Fibroblast of skin of left biceps (primary cell): ENCODE measurements at places on chromosomes 4 and X.
A peak's percentile ranks its signal among the peaks of the same experiment; 100 is the strongest.

DNA sequence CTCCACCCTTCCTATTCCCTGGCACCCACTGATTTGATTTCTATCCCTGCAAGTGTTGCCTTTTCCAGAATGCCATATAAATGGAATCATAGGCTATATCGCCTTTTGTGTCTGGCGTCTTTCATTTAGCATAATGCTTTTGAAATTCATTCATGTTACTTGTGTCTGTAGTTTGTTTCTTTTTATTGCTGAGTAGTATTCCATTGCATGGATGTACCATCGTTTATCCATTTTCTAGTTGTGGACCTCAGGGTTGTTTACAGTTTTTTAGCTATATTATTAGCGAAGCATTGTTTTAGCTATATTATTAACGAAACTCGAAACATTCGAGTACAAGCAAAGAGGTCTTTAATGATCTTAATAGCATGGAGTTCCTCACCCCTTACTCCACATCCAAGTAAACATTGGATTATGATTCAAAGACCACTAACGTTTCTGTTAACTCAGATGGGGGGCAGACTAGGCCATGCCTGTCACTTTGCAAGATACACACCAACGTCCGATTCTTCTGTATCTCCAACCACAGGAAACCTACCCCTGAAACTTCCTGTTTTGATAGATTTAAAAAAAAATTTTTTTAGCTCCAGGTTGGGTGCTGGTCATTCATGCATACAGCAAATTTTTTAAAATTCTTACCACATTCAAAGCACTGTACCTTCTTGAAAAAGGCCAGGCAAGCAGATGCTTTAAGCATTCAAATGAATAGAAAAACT lies 1.1 kb downstream of the DCK start:
- DNase-seq, result no peak

DNA sequence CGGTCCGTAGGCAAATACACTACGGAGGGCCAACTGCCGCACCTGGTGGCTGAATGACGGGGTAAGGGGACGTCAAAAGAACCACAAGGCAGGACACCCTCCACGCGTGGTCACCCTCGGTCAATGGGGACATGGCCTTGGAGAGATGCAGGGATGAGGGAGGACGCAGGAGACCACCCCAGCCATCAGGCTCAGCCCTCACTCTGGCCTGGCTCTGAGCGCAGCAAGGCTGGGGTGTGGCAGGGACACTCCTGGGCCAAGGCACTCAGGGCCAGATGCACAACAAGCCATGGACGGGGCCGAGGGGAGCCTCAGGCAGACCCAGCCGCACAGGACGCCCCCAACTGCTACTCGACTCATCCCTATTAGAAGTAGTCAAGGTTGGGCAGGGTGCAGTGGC lies 36.5 kb downstream of the GAK start:
- DNase-seq, result no peak

DNA sequence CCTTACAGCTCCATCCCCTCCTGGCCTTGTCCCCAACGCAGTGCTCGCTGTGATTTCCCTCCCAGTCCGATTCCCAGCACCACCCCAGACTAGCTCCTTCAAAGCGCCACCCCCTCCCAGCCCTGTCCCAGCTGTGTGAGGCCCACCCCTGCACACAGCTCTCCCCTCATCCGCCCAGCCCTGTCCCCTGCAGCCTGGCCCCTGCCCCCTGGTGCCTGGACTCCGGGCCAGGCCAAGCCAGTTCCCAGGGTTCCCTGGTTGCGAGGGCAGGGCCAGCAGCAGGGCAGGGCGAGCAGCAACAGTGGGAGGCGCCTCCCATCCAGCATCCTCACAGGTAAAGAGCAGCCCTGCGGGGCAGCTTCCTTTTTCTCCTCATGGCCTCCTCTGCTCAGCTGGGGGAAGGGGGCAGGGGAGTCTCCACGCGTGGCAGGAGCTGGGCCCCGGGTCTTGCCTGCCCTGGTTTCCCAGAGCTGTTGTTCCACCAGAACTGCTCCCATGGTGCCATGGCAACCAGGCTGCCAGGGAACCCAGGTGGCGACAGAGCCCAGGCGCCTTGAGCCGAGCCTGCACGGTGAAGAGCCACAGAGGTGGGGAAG lies 24.8 kb downstream of the IQSEC2 start:
- DNase-seq, result no peak

DNA sequence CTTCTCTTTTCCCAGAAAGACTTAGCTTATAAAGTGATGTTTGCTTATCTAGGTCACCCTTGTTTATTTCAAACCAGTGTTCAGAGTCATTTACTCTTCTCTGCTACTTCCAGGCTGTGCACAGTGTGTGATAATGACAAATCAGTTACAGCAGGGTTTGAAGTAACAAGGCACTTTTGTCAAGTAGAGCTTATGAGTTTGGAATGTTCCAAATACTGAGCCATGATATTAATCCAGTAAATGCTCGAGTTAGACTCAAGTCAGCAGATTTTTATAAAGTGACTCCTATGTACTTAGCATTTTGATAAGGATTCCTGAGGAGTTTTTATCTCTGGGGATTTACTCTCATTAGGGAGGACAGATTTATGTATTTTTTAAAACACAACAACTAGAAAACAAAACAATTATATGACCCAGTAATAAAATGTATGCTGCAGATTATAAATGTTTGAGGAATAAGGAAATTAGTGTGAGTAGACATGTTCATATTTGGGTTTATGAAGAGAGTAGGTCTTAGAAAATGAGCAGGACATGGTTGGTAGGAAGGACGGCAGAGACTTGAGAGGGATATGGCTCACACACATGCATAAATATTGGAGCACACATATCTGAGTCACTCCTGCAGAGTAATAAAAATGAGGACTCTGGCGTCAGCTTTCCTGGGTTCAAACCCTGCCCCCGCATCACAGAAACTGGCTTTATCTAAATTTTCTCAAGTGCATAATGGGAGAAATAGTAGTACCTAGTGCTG lies 271.2 kb downstream of the FBXO8 start:
- no peak for DNase-seq

DNA sequence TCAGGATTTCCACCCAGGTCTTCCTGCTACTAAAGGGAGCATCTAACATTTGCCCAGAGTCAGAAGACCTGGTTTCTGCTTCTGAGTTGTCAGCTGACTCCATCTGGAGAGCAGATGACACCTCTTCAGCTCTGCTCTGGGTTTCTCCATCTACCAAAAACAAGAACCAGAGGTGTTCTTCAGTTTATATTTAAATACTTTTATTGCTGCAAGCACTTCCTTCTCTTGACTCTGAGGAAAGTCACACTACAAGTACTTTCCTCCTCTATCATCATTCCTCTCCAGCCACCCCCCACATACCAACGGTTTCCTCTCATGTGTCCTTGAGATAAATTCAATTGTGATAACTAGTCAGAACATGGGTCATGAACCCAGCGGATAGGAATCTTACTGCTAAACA lies 88.4 kb downstream of the PPP3CA start:
- DNase-seq, result no peak

DNA sequence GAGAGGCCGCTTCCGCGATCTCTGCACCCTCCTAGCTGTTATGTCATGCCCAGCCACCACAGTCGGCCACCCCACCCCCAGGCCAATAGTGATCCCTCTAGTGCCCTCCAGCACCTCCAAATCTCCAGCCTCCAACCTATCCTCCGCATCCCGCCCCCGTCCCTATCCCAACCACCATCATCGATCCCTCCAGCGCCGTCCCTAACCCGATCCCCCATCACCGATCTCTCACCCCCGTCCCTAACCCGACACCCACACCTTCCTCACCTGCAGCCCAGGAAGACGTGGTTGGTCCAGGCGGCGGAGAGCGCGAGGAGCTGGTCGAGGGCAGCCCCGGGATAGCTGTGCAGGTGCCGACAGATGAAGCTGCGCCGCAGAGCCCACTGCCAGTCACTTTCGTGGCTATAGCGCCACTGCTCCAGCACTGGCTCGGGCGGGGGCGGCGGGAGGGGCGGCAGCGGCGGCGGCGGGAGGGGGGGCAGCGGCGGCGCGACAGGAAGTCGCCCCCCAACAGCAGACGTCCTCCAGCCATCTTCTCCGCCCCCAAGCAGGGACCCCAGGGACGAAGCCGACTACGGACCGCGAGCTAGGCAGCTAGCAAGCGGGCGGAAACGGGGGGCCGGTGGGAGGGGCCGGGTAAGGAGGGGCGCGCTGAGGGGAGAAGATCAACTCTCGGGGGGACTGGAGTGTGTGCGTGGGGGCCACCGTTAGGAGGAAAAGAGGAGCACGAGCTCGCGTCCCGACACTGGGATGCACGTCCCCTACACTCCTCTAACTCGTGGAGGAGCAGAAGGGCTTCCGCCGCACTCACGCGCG lies 552 bp downstream of the NKRF start:
- DNase-seq, result no peak

DNA sequence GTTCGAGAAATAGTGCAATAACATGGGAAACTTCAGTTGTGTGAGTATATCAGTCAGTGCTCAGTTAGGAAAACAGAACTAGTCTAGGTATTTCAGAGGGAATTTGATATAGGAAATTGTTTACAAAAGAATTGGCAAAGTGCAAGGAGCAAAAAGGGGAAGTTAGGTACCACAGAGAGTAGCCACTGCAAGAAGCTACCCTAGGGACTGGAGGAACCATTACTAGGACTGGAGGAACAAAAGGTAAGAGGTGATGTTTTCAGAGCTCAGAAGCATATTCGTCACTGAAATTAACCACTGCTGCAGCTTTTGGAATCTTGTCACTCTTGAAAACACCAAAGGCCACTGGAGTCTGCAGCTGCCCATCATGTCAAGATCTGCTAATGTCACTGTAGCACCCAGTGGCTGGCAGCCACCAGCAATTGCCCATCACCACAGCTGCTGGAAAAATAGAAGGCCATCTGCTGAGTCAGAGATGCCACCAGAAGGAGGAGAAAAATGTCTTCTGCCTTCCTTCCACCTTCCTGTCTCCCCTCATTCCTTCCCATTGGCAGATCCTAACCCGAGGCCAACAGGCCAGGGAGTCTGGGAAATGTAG lies 160.6 kb upstream of the RPS6KA3 start:
- no peak for DNase-seq

GRCh38 chr4:84530454-84530853 lies 31.4 kb upstream of the NKX6-1 start:
- no peak for DNase-seq

DNA sequence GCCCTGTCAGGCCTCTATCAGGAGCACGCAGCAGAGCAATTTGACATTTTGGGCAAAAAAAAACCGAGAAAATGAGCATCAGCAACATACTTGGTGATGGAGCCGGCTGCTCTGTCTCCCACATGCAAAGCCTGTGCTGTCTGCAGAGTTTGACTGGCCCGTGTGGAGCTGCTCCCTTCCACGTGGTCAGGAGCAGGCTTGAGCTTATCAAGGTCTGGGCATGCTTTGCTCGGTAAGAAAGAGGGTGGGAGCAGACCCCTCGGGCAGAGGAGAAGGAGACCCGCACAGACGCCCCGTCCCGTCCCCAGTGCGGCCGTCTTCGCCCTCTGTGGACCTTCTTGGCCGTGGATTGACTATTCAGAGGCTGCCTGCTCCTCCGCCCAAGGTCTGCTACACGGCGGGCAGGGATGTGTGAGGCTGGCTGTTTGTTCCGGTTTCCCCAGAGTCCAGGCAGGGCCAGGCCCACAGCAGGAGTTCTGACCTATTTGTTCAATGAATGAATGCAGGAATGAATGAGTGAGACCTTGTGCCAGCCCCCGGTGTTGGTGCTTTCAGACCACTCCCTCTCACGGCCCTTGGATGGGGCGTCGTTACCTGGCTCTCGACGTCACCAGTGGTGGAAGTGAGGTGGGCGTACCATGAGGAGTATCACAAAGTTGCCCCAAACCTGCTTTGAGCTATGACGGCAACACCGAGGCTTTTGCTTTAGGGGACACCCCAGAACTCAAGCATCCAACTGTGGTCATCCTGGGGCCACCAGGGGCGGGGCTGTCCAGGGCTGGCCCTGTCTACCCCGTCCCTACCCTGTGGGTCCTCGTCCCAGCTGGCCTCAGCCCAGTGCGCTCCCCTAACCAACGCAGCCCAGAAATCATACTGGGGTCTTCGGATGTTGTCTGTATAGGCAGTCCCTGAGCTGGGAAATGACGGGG lies 54.7 kb upstream of the ADRA2C start:
- DNase-seq, result no peak

GRCh38 chr4:13728761-13729160 lies 101.2 kb upstream of the BOD1L1 start:
- DNase-seq, result no peak

- no peak for DNase-seq
Measured at GRCh38 chrX:20455001-20455400, 188.3 kb upstream of the RPS6KA3 start.

GRCh38 chr4:152727784-152728183 lies 48.0 kb upstream of the TMEM154 start:
- DNase-seq, result no peak

DNA sequence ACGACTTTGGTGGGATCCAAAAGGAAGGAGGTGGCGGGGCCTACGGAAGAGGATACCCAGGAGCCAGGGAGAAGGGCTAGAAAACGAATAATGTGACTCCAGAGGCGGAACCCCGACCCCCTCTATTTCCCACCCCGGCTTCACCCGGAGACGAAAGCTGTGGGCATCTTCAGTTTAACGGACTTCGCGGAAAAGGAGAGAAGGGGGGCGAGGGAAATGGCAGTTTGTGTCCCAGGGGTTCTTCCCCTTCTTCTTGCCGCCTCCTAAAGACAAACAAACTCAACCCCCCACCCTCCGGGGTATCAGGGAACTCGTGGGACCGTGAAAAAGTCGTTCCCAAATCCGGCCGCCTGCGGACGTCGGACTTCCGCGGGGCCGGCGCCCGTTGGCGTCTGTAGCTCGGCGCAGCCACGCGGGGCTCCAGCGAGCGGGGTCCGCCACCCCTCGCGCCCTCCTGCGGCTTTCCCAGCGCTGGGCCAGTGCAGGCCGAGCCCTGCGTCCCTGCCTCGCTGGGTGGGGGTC lies 3.6 kb upstream of the LEF1 start:
- no peak for DNase-seq

DNA sequence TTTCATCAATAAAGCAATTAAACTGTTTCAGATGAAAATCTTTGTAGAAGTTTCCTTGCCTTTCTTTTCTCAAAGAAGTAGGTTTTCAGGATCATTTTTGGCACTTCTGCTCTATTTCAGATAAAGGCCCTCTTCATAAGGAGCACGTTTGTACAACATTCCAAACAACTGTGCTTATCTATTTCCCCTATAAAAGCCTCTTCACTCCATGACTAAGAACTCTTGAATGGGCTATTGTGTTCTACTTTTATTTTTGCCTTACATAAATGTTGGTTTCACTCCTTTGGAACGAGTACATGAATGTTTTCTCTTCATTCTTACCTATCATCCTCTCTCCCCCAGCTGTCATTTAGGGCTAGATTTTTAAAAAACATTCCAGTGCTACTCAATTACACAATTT lies 288.0 kb upstream of the PPP1R2C start:
- no peak for DNase-seq

GRCh38 chr4:15779306-15779705 lies 1.2 kb downstream of the CD38 start:
- peak; percentile 24 for DNase-seq

GRCh38 chr4:161604516-161605300 lies 559.1 kb downstream of the FSTL5 start:
- no peak for DNase-seq

- DNase-seq, result peak; percentile 73
Measured at GRCh38 chr4:138053641-138054301, 188.4 kb downstream of the SLC7A11 start.

DNA sequence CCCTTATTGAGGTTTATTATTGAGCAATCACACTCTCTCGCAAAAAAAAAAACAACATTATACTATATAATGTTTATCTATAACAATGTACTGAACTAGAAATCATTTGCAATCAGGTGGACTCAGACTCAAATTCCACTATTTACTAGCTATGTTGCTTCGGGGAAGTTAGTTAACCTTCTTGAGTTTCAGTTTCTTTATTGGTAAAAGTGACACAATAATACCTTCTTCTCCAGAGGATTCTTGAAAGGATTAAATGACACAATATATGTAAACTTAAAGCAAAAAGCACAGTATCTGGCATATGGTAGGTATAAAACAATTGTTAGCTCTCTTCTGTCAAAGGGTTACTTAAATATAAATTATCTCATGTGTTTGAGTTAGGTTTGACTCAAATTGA lies 31.5 kb upstream of the HDAC8 start:
- no peak for DNase-seq
